ENCODE measurements at places on chromosomes 5 and 9. TPM values are rescaled to one million over a fixed set of nuclear protein-coding genes. Genes with fewer than 3 reads are reported as not detected.

GRCh38 chr5:172493906-172494305 is 39.6 kb upstream of the SH3PXD2B start:
- no peak overlapping the region for H3K4me3 ChIP-seq
- ATAC-seq = no peak
- H3K27ac ChIP-seq = no peak overlapping the region
- no peaks in the 10 kb centered on the region for H3K36me3 ChIP-seq

DNA sequence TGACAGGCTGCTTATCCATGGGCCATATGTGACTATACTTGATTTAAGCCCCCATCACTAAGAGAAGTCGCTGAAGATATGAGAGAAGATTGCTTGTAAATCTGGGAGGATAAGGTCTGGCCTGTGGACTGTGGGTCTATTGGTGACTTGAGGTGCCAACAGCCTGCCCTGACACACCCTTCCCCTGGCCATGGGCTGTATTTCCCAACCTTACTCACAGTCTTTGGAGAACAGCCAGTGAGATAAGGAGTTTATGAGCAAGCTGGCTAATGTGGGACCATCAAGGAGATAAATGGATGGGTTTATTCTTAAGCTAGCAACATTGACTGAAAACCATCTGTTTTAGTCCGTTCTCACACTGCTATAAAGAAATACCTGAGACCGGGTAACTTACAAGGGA is 231.3 kb downstream of the ZSWIM6 start:
- no peak overlapping the region for H3K4me3 ChIP-seq
- H3K36me3 ChIP-seq = no peaks in the 10 kb centered on the region

DNA sequence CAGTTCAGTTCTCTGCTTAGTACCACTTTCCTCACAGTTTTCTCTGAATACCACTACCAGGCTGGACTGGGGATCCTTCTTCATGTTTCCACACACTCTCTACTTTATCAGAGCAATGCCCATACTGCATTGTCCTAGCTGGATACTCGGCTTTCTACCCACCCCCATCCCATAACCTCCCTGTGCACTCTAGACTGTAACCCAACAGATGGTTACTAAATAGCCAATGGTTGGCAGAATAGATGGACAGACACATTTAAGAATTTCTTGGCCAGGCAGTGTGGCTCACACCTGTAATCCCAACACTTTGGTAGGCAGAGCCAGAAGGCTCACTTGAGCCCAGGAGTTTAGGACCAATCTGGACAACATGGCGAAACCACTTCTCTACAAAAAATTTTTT is 22.8 kb downstream of the CDK5RAP2 start:
- peaks cover 84% of the 10 kb centered on the region for H3K36me3 ChIP-seq
- no peak overlapping the region for H3K27ac ChIP-seq
- no peak for ATAC-seq
- H3K27me3 ChIP-seq = no peaks in the 10 kb centered on the region

- no peaks in the 10 kb centered on the region for H3K4me1 ChIP-seq
- H3K4me3 ChIP-seq = no peak overlapping the region
- H3K27ac ChIP-seq = no peak overlapping the region
- H3K27me3 ChIP-seq = no peaks in the 10 kb centered on the region
- no peak for ATAC-seq
Measured at GRCh38 chr9:77872863-77873262, 158.7 kb downstream of the GNAQ start.

DNA sequence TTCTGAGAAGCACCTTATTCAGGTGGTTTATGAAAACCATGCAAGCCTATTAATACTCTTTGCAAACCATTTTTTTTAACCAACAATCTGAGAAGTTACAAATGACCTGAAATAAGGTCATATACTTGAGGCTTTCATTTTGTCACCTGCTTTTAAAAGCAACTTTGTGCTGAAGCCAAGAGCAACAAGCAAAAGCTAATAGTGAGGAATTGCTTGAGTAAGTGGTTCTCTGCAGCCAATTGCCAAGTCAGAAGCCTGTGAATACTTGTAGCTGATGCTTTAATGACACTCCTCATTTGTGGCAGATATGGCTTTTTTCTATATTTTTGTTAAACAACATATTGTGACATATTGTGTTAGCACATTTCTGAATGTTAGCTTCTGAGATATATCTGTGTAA is 126.7 kb upstream of the ZNF608 start:
- no peak overlapping the region for H3K4me3 ChIP-seq
- no peak for ATAC-seq
- H3K27me3 ChIP-seq = no peaks in the 10 kb centered on the region

- no peaks in the 10 kb centered on the region for H3K36me3 ChIP-seq
- no peak overlapping the region for H3K27ac ChIP-seq
- peaks cover 42% of the 10 kb centered on the region for H3K4me1 ChIP-seq
- ATAC-seq = no peak
- no peak overlapping the region for H3K4me3 ChIP-seq
Measured at GRCh38 chr9:20511686-20512085, 110.6 kb downstream of the MLLT3 start.

DNA sequence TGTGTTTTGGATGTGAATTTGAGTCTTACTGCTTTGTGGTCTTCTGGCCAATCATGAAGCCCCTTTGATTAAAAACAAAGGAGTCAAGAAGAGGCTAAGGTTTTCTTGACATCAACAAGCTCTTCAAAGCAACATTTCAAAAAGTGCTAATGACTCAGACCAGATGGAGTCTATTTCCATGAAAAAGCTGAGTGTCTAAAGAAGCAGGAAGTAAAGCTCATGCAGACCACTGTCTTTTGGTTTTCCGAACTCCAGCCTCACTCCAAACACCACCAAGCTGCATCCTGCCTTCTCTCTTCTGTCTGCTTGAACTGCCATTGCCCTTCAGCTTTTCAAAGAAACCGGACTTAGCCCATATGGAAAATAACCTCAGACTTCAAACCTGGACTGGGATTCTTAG is 115.2 kb downstream of the PRDM6 start:
- H3K4me3 ChIP-seq = no peak overlapping the region
- H3K27ac ChIP-seq = no peak overlapping the region
- no peak for ATAC-seq
- H3K27me3 ChIP-seq = no peaks in the 10 kb centered on the region
- H3K36me3 ChIP-seq = no peaks in the 10 kb centered on the region

GRCh38 chr5:25881318-25882036 is 1156.9 kb downstream of the CDH9 start:
- no peak for ATAC-seq
- no peak overlapping the region for H3K4me3 ChIP-seq
- no peaks in the 10 kb centered on the region for H3K27me3 ChIP-seq
- H3K27ac ChIP-seq = no peak overlapping the region

DNA sequence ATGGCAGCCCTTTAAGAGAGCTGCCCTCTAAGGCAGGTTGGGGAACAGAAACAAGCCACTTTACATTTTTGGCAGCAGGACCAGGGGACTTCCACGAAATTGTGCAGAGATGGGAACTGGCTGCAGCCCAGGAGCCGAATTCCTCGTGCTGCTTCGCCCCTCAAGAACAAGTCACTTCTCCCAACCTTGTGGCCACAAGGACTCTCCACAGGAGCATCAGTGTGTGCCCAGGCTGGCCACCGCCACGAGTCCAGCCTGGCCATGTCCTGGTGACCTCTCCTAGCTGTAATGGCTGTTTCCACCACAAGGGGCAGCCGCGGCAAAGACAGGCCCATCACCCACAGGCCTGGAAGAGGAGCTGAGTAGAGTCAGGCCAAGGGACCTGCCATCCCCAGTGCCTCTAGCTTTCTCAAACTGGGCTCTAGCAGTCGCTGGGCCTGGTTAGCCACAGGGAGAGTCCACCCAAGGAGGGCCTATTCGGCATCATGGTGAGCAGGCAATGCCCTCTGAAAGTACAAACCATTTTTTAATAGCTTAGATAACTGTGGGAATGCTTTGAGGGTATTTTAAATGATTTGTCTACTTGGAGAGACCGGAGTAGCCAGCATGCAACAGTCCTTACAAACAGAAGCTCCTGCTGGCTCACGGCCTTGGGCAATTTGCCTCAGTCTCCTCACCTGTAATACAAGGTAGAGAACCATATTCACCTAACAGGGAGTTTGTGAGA is 129.0 kb downstream of the COL23A1 start:
- H3K27ac ChIP-seq = no peak overlapping the region
- no peaks in the 10 kb centered on the region for H3K4me1 ChIP-seq
- peak; percentile 85 for ATAC-seq
- H3K27me3 ChIP-seq = peaks cover 3% of the 10 kb centered on the region

GRCh38 chr5:25451294-25451693 is 806.5 kb upstream of the CDH10 start:
- H3K4me3 ChIP-seq = no peak overlapping the region
- no peak for ATAC-seq
- no peak overlapping the region for H3K27ac ChIP-seq
- H3K4me1 ChIP-seq = no peaks in the 10 kb centered on the region
- no peaks in the 10 kb centered on the region for H3K36me3 ChIP-seq

DNA sequence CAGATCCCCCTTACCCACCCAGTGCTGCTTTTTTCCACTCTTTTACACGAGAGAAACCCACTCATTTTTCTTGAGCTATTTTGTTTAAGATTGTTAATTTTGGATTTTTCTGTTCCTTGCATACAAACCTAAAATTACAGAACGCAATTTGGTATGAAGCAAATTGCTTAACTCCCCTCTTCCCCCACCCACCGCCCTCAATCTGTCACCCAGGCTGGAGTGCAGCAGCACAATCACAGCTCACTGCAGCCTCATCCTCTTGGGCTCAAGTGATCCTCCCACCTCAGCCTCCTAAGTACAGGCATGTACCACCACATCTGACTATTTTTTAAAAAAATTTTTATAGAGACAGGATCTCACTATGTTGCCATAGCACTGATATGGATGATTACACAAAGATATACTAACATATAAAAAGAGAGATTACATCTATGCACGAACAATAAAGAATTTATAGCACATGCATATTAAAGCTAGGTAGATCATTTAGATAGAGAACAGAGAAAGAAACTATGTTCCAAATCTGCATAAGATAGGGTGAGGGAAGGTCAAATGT is 203.6 kb downstream of the PIK3R1 start:
- H3K27me3 ChIP-seq = no peaks in the 10 kb centered on the region
- H3K4me3 ChIP-seq = no peak overlapping the region
- no peak overlapping the region for H3K27ac ChIP-seq
- H3K4me1 ChIP-seq = peaks cover 28% of the 10 kb centered on the region

- no peaks in the 10 kb centered on the region for H3K4me1 ChIP-seq
- H3K27ac ChIP-seq = no peak overlapping the region
- no peaks in the 10 kb centered on the region for H3K36me3 ChIP-seq
- H3K4me3 ChIP-seq = no peak overlapping the region
- ATAC-seq = no peak
- peaks cover 24% of the 10 kb centered on the region for H3K27me3 ChIP-seq
Measured at GRCh38 chr5:159031915-159032314, 67.8 kb downstream of the EBF1 start.

DNA sequence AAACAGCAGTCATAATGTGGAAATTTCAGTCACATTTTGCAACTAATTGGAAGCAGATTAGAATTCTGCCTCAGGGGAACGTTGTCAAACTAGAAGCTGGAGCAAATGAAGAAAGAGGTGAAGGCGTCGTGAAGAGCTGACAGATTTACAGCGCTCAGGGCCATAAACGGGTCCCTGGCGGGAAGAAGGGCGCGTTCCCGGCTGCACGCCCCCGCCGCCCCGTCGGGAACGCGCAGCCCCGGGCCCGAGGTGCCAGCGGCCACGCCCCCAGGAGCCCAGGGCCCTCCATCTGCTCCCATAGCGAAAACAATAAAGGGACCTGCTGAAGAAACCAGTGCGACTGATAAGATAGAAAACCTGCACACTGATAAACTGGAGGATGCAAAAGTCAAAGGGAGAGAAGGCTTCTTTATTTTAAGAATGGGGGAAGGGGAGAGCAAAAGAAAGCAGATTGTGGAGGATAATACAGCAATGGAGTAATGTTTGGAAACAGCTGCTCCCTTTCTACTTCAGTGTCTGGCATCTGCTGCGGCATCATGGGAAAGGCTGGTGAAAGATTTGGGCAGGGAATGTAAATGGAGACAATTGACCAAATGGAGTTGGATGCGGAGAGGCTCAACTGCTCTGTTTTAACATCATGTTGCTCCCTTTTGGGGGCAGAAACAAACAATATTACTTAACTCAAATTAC is 11.1 kb downstream of the ZNF608 start:
- no peaks in the 10 kb centered on the region for H3K36me3 ChIP-seq
- H3K4me1 ChIP-seq = no peaks in the 10 kb centered on the region
- no peak for ATAC-seq
- H3K4me3 ChIP-seq = no peak overlapping the region

DNA sequence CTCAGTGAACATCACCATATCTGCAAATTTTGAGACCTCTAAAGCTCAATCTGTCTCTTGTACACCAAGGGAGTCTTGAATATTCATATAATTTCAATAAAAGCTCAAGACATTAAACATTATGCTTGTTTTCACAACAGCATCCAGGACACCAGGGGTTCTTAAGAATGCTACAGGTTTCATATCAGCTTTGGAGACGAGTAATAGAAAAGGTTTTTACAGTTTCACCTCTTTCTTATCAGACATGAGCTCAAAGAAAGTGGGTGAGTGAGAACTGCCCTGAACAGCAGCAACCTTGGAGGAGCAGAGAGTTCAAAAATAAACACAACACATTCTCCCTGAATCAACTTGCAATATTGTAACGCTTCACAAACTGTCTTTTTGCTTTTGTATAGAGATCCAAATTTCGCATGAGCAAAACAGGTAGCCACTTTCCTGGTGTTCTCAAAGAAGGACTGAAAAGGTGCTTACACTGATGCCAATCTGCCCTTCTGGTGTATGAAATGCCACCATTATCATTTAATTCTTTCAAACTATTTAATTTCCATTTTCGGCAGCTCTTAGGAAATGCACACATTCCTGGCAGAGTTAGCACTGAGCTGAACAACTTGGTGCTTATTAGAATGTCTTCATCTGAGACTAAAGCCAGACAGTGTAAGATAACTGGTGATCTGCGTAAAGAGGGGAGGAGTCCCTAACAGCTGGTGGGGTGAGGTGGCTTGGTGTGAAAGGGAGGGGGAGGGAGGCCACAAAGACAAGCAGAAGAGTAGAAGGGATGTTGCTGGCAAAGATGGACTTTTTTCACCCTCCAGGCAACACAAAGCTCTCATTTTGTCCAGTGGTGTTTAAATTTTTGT is 535.3 kb downstream of the PDE4D start:
- H3K4me1 ChIP-seq = no peaks in the 10 kb centered on the region
- ATAC-seq = no peak
- H3K36me3 ChIP-seq = no peaks in the 10 kb centered on the region
- H3K27ac ChIP-seq = no peak overlapping the region
- H3K27me3 ChIP-seq = peaks cover 31% of the 10 kb centered on the region
- H3K4me3 ChIP-seq = no peak overlapping the region

DNA sequence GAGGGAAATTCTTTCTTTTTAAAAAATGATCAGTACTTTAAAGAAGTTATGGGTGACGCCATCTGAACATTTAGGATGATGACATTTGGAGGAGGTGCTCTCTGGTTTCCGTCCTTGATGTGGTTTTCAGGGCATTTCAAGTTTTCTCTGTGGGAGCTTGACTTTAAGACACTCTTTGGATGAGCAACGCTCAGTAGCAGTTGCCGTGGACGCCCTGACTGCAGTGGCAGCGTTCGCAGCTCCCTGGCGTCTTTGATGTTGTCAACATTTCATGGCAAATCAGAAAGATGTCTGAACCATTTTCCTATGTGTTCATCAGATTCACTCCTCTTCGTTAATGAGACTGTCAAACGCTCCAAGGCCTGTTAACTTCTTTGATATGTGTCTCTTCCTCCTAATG is 86.1 kb downstream of the ZNF354C start:
- H3K4me1 ChIP-seq = peaks cover 5% of the 10 kb centered on the region
- H3K27ac ChIP-seq = peak overlapping the region; percentile 25
- H3K4me3 ChIP-seq = peak overlapping the region; percentile 19
- peak; percentile 80 for ATAC-seq
- H3K27me3 ChIP-seq = no peaks in the 10 kb centered on the region
- H3K36me3 ChIP-seq = no peaks in the 10 kb centered on the region

TMOD1 gene
- total RNA-seq = 2.0 TPM

HTR4 gene
- not detected for total RNA-seq

RMRP gene
- total RNA-seq = 10,768 TPM

BICD2 gene
- total RNA-seq = 14.2 TPM

IL4 gene
- total RNA-seq = not detected

SPATA31A3 gene
- not detected for total RNA-seq

SLC6A7 gene
- not detected for total RNA-seq

Measured in activated T-helper 17 cell treated with anti-CD3 and anti-CD28 coated beads, Interleukin-2, amount 50 U/mL, for 72 hours (primary cell).